ENCODE measurements at places on chromosomes 7 and 10. TPM values are rescaled to one million over a fixed set of nuclear protein-coding genes. Genes with fewer than 3 reads are reported as not detected.

Gene HOXA6
- total RNA-seq, result 1.3 TPM

Gene HTR7
- total RNA-seq, result 0.39 TPM

Gene SYNPO2L
- 0.02 TPM for total RNA-seq

Gene SMO
- total RNA-seq, result 13.8 TPM

Gene CALML5
- not detected for total RNA-seq

Gene HTR5A
- total RNA-seq, result not detected

Gene C10orf88
- total RNA-seq, result 8.8 TPM

Gene FAM20C
- total RNA-seq, result 47.6 TPM

Gene SPDYE16
- total RNA-seq, result not detected

Gene ZNF282
- total RNA-seq, result 18.0 TPM
